ENCODE measurements at places on chromosomes 7 and 10.
A peak's percentile ranks its signal among the peaks of the same experiment; 100 is the strongest.

GRCh38 chr7:130843703-130844102 lies 109.7 kb upstream of the KLF14 start:
- DNase-seq: no peak

DNA sequence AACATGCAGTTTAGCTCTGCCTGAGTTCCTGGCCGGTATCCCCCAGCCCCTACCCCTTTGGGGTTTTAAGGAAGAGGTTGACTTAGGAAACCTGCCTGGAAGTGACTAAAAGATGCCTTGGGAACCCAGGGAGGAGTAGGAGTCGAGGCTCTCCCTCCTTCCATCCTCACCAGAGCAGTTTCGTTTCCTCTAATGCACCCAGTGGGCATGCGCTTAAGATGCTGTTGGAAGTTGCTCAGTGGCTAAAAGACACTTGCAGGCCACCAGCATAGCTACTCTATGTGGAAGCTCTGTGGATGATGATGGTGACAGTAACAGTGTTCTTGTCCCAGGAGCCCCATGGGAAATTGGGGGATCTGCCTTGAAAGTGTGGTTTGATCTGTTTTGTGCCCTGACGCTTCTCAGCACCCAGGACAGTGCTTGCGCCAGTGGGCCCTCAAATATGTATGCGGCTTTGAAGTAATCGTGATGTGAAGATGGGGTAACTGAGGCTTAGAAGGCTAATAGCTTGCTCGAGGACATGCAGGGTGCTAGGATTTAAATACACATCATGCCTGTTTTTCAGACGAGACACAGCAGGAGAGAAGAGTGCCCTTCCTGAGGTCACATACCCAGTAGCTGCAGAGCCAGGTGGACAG lies 32.0 kb downstream of the TBATA start:
- no peak for DNase-seq

GRCh38 chr10:77807706-77808105 lies 118.8 kb downstream of the DLG5 start:
- no peak for DNase-seq

- no peak for DNase-seq
These were observed 112.3 kb downstream of the RAB11FIP2 start for GRCh38 chr10:117934477-117934876.

GRCh38 chr7:155764438-155764793 lies 47.8 kb downstream of the SHH start:
- no peak for DNase-seq

DNA sequence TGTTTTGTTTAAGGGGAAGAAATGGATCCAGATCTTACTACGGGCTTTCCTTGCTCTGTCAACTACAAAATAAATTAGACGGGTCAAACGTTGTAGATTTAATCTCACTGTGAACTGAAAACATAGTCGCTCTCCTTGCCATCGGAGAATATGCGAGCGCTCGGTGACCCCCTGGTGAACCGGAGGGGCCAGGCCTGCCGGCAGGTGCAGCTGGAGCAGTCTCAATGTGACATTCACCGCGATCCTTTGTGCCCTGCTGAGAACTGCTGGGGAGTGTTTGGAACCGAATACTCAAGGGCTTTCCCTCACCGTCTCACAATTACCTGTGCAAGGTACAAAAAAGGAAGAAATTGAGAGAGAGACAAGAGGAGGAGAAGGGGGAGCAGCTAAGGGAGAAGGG lies 174.1 kb upstream of the GPR26 start:
- no peak for DNase-seq

DNA sequence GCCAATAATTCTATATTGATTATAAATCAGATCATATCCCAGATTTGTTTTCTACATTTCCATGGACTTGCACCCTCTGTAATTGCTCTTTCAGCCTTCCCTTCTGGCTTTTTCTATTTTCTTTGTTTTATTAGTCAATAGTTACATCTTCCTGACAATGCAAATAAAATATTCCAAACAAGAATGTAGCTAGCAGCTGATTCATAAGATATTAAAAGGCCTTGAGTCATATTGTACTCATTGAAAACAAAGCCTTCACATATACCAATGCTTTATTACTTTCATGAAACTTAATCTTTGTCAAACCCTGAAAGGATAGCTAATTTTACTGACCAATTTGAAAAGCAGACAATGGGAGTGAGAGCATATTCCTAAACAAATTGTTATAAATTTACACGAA lies 10.7 kb upstream of the SFMBT2 start:
- no peak for DNase-seq

GRCh38 chr7:143938379-143939243 lies 3.6 kb downstream of the OR2F2 start:
- DNase-seq: no peak

GRCh38 chr10:29926693-29927048 lies 132.7 kb downstream of the JCAD start:
- DNase-seq: peak; percentile 7

- no peak for DNase-seq
These were observed 5.7 kb upstream of the LMOD2 start for GRCh38 chr7:123649964-123650363.

- DNase-seq: peak; percentile 65
These were observed 154.5 kb upstream of the MAGI2 start for GRCh38 chr7:79608005-79608404.

DNA sequence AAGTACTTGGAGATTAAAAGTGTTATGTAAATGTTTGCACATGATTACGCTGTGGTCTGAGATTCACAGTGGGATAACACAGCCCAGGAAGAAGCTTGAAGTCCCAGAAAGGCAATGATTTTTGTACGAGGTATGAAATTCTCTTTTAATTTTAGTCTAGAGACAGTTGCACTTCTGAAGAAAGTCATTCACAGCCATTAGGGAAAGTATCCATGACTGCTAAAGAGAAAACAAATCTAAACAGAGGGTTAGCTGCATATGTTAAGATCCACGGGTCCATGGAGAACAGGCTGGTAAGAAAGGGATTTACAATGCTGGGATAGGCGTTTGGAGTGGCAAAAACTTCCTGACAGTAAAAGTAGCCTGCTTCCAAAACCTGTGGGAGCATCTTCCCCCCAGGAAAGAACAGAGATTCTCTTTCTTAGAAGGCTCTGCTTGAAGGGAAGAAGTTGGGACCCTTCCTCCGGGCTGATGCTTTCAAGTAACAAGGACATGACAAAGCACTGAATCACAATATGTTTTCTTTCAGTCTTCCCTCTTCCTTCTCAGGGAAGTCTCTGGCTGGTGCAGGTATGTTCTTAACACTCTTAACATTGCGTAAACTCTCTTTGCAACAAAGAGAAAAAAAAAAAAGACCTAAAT lies 220.8 kb upstream of the CELF2 start:
- no peak for DNase-seq

DNA sequence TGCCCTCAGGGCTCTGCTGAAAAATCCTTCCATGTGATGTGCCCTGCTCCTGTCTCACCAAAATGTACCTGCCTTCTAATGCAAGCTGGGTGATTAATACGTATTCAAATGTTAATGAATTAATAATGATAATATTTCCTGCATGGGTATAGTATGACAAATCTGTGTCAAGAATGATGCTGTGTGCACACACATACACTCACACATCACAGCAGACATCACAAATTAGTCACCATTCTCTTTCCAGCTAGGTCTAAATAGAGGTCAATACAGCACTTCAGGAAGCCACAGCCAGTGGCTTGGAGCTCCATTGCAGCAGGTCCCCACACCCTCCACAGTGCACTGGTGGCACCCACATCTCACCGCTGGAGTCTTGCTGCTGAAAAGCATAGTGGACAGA lies 681.2 kb upstream of the NRP1 start:
- no peak for DNase-seq

GRCh38 chr7:68441645-68442044 lies 1156.6 kb upstream of the AUTS2 start:
- no peak for DNase-seq
